ENCODE measurements at places on chromosomes 6 and 20.

GRCh38 chr20:18390201-18390600, 76.6 kb downstream of the DZANK1 start:
- no peak for DNase-seq

- DNase-seq: no peak
Measured at GRCh38 chr6:20810727-20811108, 276.5 kb downstream of the CDKAL1 start.

- DNase-seq: no peak
Measured at GRCh38 chr20:59984541-59984940, 26.3 kb downstream of the CDH26 start.

DNA sequence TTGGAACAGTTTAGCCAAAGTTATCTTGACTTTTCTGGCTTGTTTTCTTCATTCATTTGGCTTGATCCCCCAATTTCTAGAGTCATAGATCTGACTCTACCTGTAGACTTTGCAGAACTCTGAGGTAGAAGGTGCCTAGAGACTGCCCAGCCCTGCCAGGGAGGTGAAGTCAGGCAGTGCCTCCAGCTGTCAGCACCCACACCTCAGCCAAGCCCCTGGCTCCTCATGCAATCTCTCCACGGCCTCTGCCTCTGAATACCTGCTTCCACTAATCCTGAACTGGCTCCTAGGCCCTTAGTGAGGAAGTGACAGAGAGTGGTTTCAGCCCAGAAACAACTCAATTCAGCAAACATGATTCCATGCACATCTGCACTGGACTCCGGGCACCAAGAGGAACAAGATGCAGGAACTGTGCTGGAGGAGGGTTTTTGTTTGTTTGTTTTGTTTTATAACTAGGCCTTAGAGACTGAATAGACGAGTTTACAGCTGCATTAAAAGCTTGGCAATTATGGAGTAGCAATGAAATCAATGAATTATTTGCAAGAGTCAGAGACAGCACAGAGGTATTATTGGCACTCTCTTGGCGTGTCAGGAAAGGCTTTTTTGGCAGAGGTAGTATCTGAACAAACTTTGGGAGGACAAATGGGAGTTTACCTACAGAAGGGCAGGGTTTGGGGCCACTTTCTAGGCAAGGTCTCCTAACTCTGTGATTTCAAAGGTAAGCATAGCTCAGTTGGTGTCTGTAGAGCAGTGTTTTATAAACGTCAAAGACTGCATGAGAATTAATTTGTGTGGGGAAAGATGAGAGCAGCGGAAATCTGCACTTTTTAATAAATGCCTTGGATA, 25.2 kb downstream of the TGM3 start:
- DNase-seq: no peak

DNA sequence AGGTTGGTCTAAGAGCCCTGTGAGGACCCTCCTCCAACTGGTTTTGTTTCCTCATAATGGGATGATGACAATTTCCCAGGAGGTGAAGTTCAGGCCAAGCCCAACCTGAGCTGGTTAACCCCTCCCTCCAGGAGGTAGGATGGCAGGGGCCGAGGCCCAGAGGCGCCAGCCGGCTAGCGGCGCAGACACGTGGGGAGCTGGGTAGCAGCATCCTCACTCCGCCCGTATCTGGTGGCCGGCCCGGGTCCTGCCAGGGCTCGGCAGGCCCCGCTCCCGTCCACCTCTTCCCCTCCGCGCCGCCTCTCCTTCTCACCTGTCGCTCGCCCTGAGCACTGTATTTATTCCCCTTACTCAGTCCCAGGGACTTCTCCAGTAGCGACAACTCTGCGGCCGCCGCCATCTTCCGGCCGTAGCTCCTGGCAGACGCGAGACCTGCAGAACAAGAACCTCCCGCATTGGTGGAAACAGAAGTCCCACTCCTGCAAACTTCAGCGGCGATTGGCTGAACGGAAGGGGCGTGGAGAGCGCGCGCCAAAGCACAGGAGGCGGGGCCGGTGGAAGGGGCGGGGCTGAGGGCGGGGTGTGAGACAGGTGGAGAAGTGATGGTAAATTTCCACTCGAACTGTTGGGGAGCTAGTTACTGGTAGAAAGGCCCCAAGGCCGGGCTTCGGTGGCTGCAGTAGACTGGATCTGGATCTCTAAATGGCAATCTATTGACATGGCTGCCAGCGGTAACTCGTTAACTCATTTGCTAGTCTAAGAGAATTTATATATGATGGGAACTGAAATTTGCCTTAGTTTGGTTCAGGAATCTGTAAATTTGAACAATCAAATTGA, at the start of gene EEF1E1:
Gene EEF1E1, minus strand, starts transcription at position 427 of the 837 bp plus-strand sequence. Its CDS starts 27 bp downstream, at position 400.
- peak; percentile 90 for DNase-seq

GRCh38 chr6:41705311-41705995, 30.0 kb downstream of the TFEB start:
- no peak for DNase-seq

GRCh38 chr6:20678831-20679352, 144.6 kb downstream of the CDKAL1 start:
- no peak for DNase-seq

DNA sequence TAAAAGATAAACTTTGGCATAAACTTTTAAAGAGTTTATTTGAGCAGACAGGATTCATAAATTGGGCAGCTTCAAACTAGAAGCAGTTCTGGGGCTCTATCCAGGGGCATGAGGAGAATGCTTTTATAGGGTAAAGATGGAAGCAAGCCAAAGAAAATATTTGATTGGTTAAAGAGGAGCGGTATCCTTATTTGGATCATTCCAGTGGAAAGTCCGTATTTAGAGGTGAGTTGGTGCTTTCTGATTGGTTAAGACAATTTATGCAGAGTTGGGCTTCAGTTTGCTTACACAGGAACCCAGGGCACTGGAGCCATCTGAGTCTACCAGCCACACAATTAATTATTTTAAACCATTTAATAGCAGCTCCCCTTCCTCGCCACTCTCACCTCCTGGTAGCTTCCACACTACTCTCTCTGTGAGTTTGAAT, 37.9 kb upstream of the RNF217 start:
- no peak for DNase-seq

GRCh38 chr6:128117916-128118315, 217.1 kb upstream of the THEMIS start:
- DNase-seq: no peak

- DNase-seq: no peak
Measured at GRCh38 chr20:7710440-7710839, 229.8 kb downstream of the HAO1 start.

Measured in NCI-H524 (cell line).